ENCODE measurements at places on chromosomes 12 and 14.

DNA sequence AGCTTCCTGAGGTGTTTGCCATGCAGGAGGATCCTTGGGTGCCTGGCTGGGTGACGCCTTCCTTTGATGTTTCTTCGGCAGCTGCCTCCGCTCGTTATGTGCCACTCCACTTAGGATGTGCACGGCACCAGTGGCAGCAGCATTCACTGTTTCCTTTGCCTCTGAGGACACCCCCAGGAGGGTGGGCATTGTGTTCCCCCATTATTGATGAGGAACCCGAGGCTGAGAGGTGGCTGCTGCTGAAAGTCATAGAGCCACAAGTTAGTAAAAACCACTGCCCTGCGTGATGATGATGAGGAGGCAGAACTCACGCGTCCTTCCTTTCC, 41.2 kb downstream of the EP400 start:
- no peak for DNase-seq

GRCh38 chr14:67442139-67442906, 30.4 kb upstream of the PLEK2 start:
- DNase-seq: no peak

DNA sequence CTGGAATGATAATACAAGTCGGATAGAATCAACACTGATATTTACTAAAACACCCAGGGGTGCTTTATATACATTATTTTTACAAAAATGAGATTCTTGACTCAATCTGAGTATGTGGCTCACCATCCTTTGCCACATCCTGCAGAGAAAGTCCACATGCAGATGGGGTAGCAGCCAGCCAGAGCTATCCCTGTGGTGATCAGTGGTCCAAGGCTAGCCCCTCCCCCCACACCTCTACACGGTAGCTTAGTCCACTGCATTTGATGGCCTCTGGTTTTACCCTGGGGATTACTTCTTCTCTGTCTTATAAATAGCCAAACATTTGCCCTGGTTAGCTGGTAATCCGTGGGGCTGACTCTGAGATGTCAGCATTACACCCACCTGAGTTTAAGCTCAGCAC, 28.1 kb upstream of the TTC7B start:
- no peak for DNase-seq

- no peak for DNase-seq
Observed at GRCh38 chr14:51860825-51861499, 550 bp downstream of the GNG2 start.

- no peak for DNase-seq
Observed at GRCh38 chr14:85093631-85094330, 436.2 kb upstream of the FLRT2 start.

GRCh38 chr14:94907626-94908261, 137.8 kb upstream of the GSC start:
- no peak for DNase-seq

- DNase-seq: no peak
Observed at GRCh38 chr14:24954037-24954699, 95.8 kb downstream of the STXBP6 start.

DNA sequence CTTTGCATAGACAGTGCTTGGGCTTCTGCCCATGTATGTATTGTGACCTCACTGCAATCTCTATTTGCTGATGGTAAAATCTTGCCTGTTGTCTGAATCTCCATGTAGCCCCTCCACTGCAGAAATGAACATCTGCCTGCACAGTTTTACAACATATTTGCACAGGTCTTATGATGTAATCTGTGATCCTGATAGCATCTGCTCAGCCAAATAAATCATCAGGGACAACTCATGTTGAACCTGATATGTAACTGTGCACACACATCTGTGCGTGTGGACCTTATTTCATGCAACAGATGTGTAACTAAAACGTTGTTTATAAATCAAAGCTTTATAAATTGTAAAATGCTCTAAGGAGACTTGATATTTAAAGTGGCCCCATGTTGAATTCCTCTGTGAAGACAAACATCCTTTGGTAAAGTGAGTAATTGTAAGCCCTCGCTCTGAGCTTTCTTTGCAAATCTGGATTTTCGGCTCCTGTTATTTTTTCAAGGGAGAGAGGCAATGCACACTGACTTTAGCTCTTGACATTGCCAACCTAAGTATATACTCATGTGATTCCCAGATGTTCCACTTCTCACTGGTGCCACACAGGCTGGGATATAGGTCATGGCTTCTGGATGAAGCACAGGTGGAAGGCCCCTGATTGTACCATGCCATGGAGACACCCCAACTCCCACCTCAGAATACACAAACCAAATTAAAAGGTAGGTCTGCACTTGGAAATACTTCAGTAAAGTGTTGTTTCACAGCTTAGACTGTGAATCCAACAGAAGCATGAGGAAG, 371.3 kb downstream of the GRIN2B start:
- DNase-seq: no peak

DNA sequence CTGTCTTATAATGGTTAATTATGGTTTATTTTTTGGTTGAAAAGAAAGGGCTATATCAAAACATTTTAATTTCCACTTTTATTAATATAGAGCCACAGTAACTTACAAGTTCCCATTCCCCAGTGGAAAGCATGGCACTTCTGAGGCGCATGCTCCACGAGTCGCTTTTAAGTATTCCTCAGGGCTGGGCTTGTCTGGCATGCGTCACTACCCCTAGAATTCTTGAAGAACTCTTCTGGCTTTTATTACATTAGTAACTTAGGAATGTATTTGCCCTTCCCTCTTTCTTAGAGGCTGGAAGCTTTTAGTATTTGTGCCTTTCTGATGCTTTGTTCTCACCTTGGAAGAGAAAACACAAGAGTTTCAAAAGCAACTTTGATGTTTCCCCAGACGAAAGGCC, 81.1 kb downstream of the ESR2 start:
- DNase-seq: no peak
